ENCODE measurements at places on chromosomes 7 and 10. TPM values are rescaled to one million over a fixed set of nuclear protein-coding genes. Genes with fewer than 3 reads are reported as not detected.

DNA sequence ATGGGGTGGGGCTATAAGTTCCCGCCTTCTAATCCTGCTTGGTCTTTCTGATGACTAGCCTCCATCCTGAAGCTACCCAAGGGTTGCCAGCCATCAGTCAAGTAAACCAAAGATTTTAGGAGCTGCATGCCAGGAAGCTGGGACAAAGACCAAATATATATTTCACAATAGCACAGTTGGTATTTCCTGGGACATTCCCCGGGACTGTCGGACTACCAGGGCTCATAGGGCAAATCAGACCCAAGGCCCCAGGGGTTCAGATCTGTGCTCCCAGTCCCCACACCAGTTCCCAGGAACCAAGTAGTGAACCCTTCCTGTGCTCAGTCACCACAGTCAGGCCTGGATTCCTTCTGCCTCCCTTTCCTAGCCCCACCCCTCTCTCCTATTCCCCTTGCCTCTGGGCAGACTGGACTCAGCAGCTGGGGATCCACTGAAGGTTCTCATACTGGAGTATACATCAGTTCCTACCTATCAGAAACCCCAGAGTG lies 5.7 kb upstream of the CXCL12 start:
- H3K4me3 ChIP-seq, result no peak overlapping the region
- peaks cover 19% of the 10 kb centered on the region for H3K4me1 ChIP-seq
- no peaks in the 10 kb centered on the region for H3K36me3 ChIP-seq
- peaks cover 7% of the 10 kb centered on the region for H3K27me3 ChIP-seq
- DNase-seq, result no peak
- no peak overlapping the region for H3K27ac ChIP-seq

DNA sequence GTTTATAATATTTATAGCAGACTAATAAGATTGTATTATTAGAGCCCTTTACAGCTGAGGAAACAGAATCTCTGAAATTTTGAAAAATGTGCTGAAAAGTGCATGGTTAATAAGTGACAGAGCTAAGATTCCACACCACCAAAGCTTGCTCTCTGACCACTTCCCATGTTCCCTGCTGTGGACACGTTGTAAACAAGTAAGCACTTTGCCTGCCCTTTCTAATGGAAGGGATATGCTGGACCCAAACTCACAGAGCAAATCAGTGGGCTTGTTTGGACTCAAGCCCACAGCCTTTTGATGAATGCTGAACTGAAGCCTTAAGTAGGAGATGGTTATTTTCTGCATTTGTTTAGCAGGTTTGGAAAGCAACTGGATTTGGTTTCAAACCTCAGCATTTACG lies 214.0 kb upstream of the TMEM72 start:
- peak; percentile 15 for DNase-seq
- H3K27me3 ChIP-seq, result no peaks in the 10 kb centered on the region
- no peaks in the 10 kb centered on the region for H3K4me1 ChIP-seq

- no peak overlapping the region for H3K27ac ChIP-seq
- H3K27me3 ChIP-seq, result no peaks in the 10 kb centered on the region
- DNase-seq, result no peak
- H3K4me1 ChIP-seq, result no peaks in the 10 kb centered on the region
- H3K36me3 ChIP-seq, result no peaks in the 10 kb centered on the region
- no peak overlapping the region for H3K4me3 ChIP-seq
These were observed 487.2 kb downstream of the ANKRD7 start for GRCh38 chr7:118711688-118712087.

- H3K36me3 ChIP-seq, result no peaks in the 10 kb centered on the region
- H3K4me3 ChIP-seq, result no peak overlapping the region
- H3K4me1 ChIP-seq, result peaks cover 30% of the 10 kb centered on the region
- no peak overlapping the region for H3K27ac ChIP-seq
- peak; percentile 53 for DNase-seq
These were observed 70.8 kb downstream of the SGMS1 start for GRCh38 chr10:50552771-50553535.

GRCh38 chr7:8146106-8146787 lies 115.7 kb downstream of the ICA1 start:
- H3K4me1 ChIP-seq, result no peaks in the 10 kb centered on the region
- H3K4me3 ChIP-seq, result no peak overlapping the region
- DNase-seq, result no peak
- no peak overlapping the region for H3K27ac ChIP-seq
- H3K36me3 ChIP-seq, result no peaks in the 10 kb centered on the region

Gene BTBD16
- 0.47 TPM for total RNA-seq

Gene SFTPA1
- total RNA-seq, result not detected

Gene LEP
- total RNA-seq, result not detected

All from hepatocyte (in vitro differentiated cells).